HEK293T (cell line): ENCODE measurements at places on chromosomes 3 and 15.

DNA sequence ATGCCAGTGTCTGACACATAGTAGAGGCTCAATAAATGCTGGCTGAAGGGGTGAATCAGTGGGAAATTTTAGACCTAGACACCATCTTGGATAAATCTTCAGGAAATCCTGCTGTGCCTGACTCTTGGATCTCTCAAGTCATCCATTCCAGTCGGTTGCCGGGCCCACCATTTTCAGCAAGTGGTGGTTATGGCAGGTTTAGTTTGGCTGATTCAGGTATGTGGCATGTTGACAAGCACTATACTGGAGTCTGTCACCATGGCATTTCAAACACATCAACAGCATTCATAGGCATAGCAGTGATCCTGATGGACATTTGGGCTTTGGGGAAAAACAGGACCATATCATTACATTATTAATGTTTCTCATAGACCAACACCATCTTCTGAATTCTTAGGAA is 25.7 kb upstream of the APH1B start:
- no peak for DNase-seq

DNA sequence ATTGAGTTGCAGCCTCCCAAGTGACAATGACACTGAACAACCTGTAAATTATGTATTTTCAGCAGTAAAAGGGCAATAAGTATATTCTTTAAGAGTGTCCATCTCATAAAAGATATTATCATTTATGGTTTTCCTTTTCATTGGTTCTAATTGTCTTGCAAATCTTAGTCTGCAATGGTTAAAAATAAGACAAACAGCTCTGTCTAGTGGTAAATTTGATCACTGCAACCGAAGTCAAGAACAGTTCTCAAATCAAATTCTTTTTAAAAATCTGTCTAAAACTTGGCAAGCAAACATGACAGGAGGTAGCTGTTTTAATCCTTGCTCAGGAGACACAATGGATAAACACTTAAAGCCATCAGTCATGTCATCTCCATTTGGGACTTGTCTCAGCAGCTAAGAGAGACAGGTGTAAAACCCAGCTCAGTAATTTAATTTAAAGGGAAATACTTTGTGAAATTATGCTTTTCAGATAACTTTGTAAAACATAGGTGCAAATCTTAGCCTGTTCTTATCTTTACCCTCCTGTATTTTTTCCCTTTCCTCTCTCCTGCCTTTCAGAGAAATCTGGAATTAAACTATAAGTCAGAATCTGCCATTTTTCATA is 150.3 kb upstream of the ARHGEF26 start:
- DNase-seq: no peak

GRCh38 chr3:193710286-193711165 is 117.5 kb downstream of the OPA1 start:
- no peak for DNase-seq

DNA sequence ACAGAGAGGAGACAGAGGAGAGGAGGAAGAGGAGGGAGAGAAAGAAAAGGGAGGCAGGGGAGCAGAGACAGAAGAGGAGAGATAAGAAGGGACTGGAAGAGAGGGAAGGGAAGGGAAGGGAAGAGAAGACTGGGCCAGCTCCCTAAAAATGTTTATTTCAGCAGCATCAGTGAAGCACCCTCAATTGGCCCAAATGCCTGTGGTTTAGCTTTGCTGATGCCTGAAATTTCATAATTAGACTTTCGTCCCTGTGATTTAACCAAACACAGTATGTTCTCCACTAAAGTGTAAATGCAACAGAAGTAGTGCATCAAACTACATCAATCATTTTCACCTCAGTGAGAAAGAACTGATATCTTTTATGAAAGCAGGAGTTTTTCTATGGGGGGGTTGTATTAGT is 55.9 kb downstream of the NOX5 start:
- no peak for DNase-seq

DNA sequence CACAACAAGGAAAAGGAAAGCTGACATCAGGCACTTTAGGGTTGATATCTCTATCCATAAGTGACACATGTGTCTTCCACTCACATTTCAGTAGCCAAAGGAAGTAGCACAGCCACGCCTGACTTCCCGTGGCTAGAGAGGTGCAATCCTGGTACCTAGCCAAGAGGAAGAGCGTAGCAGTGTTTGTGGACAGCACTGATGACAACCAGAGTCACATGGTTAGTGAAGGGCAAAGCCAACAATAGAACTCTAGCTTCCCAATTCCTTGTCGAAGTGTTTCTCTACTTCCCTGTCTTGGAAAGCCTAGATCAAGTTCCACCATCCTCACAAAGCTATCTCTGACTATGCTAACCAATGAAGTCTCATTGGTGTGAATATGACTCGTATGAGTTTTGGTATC is 189.2 kb downstream of the RSL24D1 start:
- no peak for DNase-seq

DNA sequence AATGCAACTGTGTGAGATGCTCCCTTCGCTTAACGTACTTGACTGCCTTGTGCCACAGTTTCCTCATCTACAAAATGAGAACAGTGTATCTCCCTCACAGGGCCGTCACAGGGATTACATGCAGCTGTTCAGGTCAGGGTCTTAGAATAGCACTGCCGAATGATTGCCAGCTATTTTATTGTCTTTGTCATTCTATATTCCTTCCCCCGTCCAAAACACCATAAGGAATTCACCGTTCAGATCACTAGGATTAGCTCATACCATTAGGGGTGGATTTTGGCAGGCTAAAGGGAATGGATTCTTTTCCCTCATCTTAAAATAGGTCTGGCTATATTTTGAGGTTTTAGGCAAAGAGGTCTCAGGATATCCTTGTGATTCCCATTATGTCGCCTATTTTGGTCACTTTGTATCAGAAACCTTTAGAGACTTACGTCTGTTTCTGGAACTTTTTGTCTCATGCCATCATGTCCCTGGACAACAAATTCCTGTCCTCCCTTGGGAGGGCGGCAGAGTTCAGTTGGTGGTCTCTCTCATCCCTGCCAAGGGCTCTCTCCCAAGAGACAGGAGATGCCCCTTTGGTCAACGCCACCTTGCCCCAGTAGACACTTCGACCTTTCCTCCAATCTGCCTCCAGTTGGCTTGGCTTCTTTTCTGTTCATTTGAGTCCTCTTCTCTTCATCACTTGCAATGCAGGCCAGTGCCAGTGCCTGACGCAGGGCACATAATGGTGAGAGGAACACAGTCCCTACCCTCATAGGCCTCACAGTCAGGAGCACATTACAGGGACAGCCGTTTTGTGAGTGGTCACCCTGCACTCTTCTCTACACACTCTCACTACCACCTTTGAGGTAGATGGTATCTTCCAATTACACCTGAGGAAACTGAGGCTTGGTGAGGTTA is 171.6 kb upstream of the BHLHE40 start:
- DNase-seq: no peak

- DNase-seq: no peak
Observed at GRCh38 chr3:128372707-128373533, 93.8 kb downstream of the DNAJB8 start.
